ENCODE measurements at places on chromosomes 16 and 17. TPM values are rescaled to one million over a fixed set of nuclear protein-coding genes. Genes with fewer than 3 reads are reported as not detected.

The PRDM7 gene
- total RNA-seq, result not detected

The PTGES3L gene
- 0.13 TPM for total RNA-seq

The KRT12 gene
- total RNA-seq, result not detected

The XYLT2 gene
- total RNA-seq, result 26.6 TPM

The KCNJ16 gene
- not detected for total RNA-seq

The PRSS21 gene
- 2.8 TPM for total RNA-seq

The CACNB1 gene
- total RNA-seq, result 4.9 TPM

The TPSAB1 gene
- total RNA-seq, result not detected

The EVPLL gene
- 10.3 TPM for total RNA-seq

The KDM8 gene
- total RNA-seq, result 1.7 TPM

The CACNG3 gene
- not detected for total RNA-seq

The SLC38A8 gene
- not detected for total RNA-seq

DNA sequence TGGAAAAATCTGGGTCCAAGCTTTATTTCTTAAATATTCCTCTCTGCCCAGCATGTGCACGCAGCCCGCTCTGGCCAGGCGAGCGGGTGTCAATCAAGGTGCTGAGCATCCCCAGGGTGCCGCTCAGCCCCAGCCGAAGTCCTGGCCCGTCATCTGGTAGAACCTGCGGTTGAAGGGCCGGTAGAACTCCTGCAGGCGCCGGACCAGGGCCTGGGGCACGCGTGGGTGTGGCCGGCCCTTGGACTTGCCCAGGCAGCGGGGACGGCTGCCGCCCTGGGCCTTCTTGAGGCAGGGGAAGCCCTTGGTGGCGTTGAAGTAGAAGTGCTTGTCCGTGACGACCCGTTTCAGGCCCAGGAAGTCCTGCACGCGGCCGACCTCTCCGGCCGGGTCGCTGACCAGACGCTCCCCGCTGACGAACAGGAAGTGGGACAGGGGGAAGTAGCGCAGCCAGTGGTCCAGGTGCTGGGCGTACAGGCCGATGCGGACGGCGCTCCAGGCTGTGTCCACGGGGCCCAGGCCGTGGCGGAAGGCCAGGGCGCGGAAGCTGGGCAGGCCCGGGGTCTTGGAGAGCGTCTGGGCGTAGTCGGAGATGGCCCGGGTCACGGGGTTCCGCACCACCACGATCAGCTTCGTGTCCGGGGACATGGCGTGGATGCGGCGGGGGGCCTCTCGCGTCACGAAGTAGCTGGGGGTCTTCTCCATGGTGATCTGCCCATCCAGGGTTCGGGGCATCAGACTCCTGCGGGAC lies 6.6 kb downstream of the HS3ST6 start:
- no peak for DNase-seq

- DNase-seq, result no peak
These were observed at the start of gene SLC46A1 for GRCh38 chr17:28405632-28406472. Gene SLC46A1, minus strand, starts transcription at chr17:28406212. Its CDS starts 98 bp downstream, at chr17:28406114.

DNA sequence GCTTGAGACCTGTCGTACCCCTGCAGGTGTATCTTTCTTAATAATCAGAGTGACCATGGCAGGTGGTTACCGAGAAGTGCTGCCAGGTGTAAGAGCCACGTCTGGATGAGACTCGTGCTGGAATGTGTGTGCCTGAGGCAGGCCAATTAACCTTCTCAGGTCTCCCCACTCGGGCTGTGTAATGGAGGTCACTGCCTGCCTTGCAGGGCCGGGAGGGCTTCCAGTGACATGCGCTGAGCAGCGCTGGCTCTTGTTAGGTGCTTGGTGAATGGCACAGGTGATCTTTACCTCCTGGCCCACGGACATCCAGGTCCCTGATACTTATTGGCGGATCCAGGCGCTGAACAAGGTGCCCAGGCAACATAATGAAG lies 4.6 kb upstream of the GSE1 start:
- no peak for DNase-seq

- DNase-seq, result no peak
These were observed 127.8 kb downstream of the HS3ST3B1 start for GRCh38 chr17:14428648-14429029.

DNA sequence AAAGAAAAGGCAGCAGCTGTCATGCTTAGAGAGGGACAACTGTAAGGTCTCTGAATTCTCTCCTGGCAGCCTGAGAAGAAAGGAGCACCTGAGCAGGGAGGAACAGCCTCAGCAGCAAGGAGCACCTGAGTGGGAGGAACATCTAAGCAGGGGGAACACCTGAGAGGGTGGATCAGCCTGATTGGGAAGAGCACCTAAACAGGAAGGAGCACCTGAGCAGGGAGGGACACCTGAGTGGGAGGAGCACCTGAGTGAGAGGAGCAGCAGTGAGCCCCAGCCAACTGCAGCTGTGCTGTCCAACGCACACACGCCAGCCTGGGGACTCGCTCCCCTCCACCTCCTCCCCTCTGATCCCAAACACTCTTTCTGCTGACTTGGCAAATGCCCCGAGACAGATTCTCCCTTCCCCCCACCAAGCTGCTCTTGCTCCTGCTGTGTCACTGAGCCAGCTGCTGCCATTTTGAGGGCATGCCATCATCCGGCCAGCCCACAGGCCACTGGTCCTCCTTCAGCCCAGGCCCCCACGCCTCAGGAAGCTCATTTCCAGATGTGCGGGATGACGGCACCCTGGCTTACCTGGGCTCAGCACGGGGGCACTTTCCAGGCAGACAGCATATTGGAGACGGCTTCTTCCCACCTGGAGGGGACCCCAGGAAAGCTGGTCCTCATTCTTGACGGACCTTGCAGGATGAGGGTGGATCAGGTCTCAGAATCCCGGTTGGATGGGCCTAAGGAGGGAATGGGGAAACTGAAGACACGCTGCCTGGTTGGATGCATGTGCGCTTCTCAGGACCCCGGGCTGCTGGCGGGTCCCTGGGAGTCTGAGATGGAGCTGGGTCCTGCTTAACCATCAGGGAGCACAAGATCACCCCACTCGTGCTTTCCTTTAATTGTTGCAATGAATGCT lies 57.7 kb upstream of the RBFOX3 start:
- no peak for DNase-seq

GRCh38 chr16:85675251-85675874 lies 13.4 kb downstream of the GINS2 start:
- no peak for DNase-seq

- no peak for DNase-seq
These were observed 26.6 kb downstream of the MXRA7 start for GRCh38 chr17:76683921-76684745.

GRCh38 chr17:29619251-29619650 lies 3.5 kb downstream of the CORO6 start:
- DNase-seq, result peak; percentile 33

DNA sequence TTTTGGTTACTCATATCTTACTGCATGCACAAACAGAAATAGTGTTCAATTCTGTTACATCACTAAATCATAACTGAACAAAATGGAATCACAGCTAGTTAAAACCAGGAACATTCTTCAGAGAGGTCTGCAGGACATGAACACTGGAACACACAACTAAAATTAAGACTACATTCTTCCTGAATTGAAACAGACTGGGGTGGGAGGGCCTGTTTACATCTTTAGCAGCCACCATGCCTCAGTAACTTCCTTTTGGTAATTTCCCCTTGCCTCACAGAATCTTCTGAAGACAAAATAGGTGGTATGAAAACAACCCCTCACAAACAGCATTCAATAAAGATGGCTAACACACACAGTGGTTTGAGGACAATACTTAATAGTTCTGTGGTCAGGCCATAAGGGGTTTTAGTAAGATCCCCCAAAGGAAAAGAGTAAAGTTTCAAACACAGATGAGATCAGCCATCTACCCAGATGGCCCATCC lies 6.5 kb downstream of the MARF1 start:
- no peak for DNase-seq

GRCh38 chr16:17333229-17333628 lies 137.5 kb downstream of the XYLT1 start:
- no peak for DNase-seq

GRCh38 chr17:83124871-83125514 lies 45.6 kb downstream of the METRNL start:
- DNase-seq, result no peak

DNA sequence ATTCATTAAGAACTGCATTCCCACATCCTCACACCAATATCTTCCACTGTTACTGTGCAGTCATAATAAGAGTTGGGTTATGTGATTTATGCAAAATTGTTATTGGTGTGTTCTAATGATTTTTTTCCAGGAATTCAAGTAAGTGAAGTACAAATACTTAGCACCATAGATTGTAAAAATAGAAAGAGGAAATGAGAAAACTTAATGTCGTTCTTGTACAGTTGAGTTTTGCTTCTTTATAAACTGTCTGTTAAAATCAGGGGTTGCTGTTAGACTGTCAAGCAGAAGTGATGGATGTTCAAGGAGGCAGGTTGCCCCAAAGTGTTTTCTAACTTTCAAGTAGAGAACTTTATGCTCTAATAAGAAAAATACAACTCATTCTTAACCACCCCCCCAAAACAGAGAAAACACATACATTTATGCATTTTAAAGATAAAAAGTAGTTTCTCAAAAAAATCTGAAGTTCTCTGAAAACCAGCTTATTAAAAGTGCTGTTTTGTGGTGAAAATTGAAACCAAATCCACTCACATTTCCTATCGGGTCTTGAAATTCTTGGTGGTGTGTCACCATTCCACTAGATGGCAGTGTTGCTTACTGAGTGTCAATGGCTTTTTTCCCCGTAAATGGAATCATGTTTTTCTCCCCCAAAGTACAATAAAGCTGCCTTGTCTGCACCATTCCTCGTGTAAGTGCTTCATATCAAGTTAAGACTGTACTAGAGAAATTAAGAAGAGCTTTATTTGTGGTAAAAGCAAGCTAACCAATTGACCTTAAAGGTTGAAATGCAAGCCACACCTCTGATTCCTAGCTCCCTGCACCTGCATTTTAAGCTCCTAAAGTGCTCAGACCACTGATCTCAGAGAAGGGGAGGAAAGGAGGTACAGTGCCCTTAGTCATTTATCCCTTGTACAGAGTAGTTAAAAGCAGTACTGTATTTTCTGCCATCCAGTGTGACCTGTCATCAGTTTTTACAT lies 4.7 kb upstream of the IGSF6 start:
- DNase-seq, result peak; percentile 39

DNA sequence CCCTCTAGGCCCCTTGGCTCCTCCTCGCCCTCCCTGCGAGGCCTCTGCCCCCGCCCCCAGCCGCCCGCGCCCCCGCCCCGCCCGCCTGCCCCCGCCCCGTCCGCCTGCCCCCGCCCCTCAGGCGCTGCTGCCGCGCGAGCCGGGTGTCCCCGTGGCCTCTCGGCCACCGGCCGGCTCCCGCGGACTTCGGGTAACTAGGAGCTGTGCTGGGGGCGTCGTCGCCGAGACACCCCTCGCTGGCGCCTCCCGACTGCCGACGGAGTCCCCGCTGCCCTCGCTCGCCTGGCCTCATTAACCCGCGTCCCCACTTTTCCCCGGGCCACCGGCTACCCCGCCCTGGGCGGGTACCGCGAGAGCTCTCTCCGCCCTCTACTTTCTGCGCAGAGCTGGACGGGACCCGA lies at the start of gene TLCD1:
TSS of gene TLCD1 (minus strand) at position 8 of the 401 bp plus-strand sequence. CDS start 136 bp downstream, outside the sequence.
- DNase-seq, result no peak

DNA sequence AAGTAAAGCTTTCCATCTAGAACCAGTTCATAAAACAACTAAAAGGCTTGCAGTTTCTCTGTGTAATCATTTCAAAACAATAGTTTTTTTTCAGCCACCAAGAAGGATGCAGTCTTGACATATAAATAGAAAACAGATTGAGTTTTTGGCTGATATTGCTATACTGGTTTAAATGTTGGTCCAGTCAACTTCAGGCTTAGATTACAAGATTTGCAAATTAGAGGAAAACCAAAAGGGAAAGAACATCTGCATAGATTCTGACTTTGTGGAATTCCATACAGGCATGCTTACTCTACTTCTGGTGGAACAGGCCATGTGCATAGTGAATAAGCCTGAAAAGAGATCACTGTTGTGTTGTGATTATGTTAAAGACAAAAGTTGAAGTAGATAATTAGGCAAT lies 150.3 kb downstream of the BCAS3 start:
- DNase-seq, result no peak

GRCh38 chr17:12673788-12674187 lies 8.1 kb downstream of the MYOCD start:
- peak; percentile 62 for DNase-seq

GRCh38 chr16:87165151-87165550 lies 152.0 kb downstream of the C16orf95 start:
- DNase-seq, result no peak

DNA sequence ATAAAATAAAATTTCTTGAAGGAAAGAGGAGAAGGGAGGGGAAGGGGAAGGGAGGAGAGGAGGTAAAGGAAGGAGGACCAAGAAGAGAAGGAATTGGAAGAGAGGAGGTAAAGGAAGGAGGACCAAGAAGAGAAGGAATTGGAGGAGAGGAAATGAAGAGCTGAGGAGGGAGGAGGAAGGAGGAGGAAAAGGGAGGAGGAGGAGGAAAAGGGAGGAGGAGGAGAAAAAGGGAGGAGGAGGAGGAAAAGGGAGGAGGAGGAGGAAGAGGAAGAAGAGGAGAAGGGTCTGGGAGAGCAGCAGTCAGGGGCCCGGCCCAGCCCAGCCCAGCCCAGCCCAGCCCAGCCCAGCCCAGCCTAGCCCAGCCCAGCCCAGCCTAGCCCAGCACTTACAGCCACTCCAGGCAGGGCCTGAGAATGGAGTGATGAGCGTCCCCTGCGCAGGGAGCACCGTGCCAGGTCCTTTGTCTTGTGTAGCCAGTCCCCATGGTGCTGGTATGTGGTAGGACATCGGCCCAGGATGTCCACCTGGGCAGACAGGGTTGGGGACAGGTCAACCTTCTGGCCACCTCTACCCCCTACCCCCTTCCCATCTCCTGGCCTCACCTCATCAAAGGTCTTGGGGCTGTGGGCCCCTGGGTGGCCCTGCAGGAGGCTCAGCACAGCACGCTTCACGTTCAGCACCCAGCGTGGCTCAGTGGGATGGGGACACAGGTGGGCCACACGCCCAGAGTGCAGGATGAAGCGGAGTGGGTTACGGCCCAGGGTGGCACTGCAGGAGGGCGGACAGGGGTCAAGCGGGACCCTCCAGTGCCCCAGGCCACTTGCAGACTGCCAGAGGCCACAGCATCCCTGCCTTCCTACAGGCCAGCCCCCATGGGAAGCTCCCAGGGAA lies 70.9 kb downstream of the LITAF start:
- DNase-seq, result no peak

- DNase-seq, result no peak
These were observed 22.2 kb upstream of the ADAMTS18 start for GRCh38 chr16:77457046-77457445.

GRCh38 chr16:19382084-19382801 lies 35.4 kb upstream of the TMC5 start:
- DNase-seq, result no peak

- peak; percentile 82 for DNase-seq
These were observed 26.6 kb upstream of the SKAP1 start for GRCh38 chr17:48456589-48456988.

GRCh38 chr16:56669840-56670619 lies 416 bp downstream of the MT1H start:
- no peak for DNase-seq

Measured in bronchial epithelial cell (primary cell).